NK-92 treated with Interleukin-12 subunit alpha and Interleukin-12 subunit beta, amount 100 ng/mL, for 24 hours (cell line): ENCODE measurements at places on chromosomes 6 and 20.
A peak's percentile ranks its signal among the peaks of the same experiment; 100 is the strongest.

DNA sequence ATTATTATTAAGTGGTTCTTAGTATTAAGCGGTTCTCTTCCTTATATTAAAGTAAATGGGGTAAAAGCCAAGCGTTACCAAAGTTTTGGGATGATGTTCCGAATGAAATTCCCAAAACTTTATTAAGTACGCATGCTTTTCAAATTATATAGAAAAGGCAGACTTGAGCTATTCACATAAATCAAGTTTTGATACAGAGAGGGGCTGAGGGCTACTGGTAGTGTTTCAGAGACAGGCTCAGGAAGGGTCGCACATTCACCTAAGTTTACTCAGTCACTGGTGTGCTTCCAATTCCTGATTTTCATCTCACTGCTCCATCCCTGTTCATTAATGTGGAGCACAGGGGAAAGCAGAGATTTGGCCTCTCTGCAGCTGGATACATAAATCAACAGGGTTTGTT, 652.2 kb downstream of the QKI start:
- no peak for DNase-seq

GRCh38 chr20:62227977-62228958, 8.2 kb upstream of the HRH3 start:
- DNase-seq = no peak

GRCh38 chr6:107657755-107658461, 166.2 kb downstream of the SCML4 start:
- peak; percentile 71 for DNase-seq

GRCh38 chr6:75968143-75968542, 104.3 kb downstream of the IMPG1 start:
- DNase-seq = no peak

DNA sequence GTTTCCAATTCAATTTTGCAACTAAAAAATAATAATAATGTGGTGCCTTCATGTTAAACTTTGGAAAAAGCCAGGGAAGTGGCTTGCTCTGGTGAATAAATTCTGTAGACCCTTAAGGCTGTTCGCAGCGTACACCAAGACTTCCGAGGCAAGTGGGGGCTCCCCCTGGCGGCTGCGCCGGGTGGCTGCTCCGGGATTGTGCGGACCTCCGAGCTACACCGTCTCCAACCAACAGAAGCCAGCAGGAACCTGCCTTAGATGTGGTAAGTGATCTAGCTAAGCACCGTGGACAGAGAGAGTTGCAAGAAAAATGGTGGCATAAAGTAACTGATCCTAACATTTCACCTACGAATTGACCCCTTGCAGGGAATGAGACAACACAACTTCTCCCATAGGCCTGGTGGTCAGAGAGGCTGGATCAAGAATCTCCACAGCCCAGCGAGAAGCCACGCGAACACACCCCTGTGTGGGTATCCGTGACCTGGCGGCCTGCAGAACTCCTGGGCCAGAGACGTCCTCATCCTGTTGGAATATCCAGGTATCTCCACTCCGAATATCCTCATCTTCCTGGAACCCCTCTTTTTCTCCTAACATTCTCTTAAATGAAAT, 69.6 kb downstream of the TBXT start:
- DNase-seq = no peak

DNA sequence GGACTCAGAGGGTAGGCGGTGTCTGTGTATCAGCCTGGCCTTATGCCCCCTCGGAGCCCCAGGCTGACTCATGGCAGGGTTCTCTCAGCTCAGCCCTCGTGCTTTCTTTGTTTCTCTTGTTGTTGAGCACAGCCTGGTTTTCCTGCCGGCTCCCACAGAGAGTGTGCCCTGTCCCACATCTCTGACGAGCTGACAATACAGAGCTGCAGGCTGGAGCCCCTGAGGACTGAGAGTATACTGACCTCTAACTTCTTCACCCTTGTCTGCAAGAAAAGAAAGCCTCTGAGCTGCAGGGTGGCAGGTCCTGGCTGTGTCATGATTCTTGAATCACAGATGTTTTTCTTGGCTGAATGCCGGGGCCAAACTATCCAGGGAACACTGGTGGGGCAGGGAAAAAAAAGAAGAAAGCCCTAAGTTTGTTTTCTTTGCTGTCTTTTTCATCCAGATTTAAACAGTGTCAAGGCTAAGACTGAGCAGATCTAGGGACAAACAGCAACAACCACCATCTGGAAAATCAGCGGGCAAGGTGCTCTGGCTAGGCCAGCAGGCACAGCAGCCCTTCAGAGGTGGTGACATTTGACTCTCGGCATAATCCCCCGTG, 63.3 kb upstream of the ZNF133 start:
- no peak for DNase-seq

DNA sequence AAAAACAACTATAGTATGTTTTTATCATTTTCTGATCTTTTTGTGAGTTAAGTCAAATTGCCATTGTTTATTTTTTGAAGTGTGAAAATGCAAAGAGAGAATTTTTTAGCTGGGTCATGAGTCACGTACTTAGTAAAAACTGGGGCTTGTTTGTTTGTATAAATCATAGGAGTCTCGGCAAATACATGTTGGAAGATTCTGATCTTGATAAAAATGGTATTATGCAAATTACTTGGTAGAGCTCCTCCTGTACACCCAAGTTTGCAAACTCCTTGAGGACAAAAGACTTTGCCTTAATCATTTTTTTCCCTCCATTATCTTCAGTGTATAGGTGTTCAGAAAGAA, 25.8 kb downstream of the TBPL1 start:
- DNase-seq = no peak

- no peak for DNase-seq
These were observed 311.1 kb downstream of the MMUT start for GRCh38 chr6:49151957-49152356.

DNA sequence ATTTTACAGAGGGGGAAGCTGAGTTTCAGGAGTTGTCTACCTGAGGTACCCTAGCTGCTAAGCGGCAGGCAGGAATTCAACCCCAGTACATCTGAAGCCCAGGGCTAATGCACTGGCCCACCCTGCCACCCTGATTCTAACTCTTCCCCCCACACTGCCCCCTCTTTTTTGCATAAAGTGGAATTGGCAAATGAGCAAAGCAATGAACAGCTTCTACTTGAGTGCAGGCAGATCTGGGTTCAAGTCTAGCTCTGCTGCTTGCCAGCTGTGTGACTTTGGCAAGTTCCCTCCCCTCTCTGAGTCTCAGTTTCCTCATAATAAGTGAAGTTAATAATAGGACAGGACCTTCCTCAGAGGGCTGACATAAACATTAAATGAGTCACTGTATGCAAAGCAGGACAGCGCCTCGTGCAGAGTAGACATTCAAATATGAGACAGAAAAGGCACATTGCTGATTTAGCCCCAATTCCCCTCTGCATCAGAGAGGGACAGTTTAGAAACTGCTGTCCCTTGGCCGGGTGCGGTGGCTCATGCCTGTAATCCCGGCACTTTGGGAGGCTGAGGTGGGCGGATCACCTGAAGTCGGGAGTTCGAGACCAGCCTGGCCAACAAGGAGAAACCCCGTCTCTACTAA, 4.7 kb downstream of the ADA start:
- DNase-seq = no peak

- no peak for DNase-seq
These were observed 30.5 kb downstream of the CNR1 start for GRCh38 chr6:88135578-88136114.

- no peak for DNase-seq
These were observed 10.7 kb downstream of the NELFCD start for GRCh38 chr20:58991715-58992114.

DNA sequence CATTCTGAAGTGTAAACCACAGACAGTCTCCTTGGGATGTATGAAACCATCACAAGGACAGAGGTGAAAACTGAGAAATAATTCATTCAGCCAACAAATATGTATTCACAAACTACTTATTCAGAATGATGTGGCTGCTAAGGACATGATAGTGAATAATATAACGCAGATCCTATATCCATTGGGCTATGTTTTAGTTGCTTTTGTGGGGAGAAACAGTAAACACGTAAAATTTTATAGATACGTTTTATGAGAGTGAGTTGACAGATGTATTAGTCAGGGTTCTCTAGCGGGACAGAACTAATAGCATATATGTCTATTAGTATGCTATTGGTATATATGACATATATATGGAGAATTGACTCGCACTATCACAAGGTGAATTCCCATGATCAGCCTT, 402.5 kb downstream of the RFPL4B start:
- no peak for DNase-seq

DNA sequence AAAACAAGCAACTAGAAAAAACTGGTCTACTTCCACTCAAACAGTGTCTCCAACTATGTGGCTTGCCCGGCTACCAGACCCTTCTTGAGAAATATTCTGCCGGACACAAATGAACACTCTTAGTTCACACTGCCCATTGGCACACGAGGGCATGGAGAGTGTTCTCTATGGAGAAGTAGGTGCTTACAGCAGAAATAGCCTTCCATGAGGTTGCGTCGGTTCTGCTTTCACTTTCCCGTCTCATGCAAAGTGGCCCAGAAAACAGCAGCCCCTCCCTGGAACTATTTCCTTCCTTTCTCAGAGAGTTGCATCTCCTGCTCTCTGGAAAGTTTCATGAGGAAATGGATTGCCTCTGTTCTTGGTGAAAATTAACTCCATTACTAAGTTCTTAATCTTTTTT, 9.5 kb upstream of the HLA-DOA start:
- no peak for DNase-seq

- DNase-seq = no peak
These were observed 15.5 kb downstream of the GSS start for GRCh38 chr20:34940081-34940481.

DNA sequence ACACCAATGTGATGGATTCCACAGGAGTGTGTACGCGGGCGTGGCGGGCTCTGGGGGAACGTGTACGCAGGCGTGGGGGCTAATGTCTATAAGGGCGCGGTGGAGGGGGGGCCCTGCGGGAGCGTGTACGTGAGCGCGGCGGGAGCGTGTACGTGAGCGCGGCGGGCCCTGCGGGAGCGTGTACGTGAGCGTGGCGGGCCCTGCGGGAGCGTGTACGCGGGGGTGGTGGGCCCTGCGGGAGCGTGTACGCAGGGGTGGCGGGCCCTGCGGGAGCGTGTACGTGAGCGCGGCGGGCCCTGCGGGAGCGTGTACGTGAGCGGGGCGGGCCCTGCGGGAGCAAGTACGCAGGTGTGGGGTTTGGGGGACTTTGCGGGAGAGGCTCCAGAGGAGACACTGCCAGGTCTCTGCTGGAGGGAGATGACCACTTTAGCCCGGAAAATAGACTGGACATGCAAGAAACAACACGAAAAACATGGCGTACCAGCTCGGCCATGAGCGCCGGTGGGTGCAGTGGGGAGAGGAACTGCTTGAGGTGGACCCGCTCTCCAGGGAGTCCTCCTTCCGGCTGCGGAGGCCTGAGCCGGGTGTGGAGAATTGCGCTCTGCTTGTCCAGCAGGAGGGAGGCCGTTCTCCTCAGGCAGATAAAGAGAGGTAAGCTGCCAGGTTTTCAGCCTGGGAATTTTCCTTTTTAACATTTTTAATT, 27.8 kb upstream of the SMOC2 start:
- no peak for DNase-seq

- DNase-seq = no peak
These were observed 167.9 kb upstream of the MYLIP start for GRCh38 chr6:15960740-15961634.

DNA sequence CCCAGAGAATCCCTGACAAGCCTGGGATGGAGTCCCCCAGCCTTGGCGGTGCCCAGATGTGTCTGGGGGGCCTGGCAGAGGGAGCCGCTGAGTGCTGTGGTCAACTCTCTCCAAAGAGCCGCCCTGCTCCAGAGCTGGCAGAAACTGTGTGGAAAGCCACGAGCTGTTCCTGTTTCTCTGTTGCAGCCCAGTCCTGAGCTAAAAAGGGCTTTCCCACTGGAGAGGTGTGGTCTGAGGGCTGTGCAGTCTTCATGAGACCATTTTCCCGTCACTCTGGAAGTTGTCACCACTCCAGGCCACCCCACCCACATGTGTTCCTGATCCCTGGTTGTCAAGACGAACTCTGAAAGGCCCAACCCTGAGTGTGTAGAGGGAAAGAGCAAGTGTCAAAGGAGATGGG, 99.7 kb upstream of the KCNK16 start:
- DNase-seq = no peak

- no peak for DNase-seq
These were observed 73.9 kb upstream of the SLC22A16 start for GRCh38 chr6:110550353-110550752.

GRCh38 chr20:62754122-62754990, 41.9 kb upstream of the MRGBP start:
- DNase-seq = no peak

DNA sequence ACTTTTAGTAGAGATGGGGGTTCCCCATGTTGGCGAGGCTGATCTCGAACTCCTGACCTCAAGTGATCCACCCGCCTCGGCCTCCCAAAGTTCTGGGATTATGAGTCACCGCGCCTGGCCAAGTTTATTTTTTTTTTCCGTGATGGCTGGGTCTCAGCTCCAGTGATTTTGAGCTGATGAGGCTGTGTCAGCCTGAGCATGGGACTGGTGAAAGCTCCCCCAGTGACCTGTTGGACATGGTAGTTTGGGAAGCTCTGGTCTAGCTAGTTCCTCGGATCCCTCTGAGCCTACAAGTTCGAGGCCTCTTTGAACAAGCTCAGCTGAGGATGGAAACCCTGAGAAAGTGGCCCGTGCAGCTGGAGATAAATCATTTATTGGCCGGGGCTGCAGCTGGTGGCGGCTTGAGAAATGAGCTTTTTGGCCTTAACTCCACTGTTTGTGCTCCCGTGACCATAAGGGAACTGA, 126.8 kb downstream of the SNX5 start:
- DNase-seq = no peak
